Kidney glomerular epithelial cell (primary cell): ENCODE measurements at places on chromosomes 5 and 9.

- DNase-seq: no peak
Observed at GRCh38 chr5:150505041-150505511, 2.9 kb upstream of the NDST1 start.

DNA sequence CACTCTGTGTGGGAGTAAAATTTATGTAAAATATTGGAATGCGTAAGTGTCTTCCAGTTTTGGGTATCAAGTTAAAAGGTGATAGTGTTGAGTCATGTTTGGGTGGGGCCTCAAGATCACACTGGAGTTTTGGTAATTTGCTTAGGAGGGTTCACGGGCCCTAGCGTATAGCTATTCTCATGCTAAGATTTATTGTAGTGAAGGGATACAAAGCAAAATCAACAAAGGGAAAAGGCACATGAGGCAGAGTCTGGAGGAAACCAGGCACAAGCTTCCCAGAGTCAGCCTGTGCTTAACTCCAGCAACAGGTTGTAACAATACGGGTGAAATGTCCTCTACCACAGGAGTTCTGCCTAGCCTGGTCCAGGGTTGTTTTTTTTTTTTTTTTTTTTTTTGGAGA is 20.2 kb downstream of the HSPA4 start:
- no peak for DNase-seq

- DNase-seq: peak; percentile 47
Observed at GRCh38 chr9:38036359-38037084, 32.5 kb downstream of the SHB start.

DNA sequence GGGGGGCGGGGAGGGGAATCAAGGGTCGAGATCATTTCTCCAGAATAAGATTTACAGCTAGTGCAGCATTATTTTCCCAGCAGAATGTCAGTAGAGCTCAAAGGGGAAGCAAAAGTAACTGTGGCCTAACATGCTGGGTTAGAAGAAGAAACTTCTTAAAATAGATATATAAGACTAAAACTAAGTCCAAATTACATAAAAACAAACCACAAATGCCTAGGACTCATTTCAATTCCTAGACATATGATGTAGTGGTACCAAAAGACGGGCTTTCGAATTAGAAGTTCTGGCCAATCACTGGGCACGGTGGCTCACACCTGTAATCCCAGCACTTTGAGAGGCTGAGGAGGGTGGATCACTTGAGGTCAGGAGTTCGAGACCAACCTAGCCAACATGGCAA is 20.8 kb upstream of the MELK start:
- DNase-seq: no peak

DNA sequence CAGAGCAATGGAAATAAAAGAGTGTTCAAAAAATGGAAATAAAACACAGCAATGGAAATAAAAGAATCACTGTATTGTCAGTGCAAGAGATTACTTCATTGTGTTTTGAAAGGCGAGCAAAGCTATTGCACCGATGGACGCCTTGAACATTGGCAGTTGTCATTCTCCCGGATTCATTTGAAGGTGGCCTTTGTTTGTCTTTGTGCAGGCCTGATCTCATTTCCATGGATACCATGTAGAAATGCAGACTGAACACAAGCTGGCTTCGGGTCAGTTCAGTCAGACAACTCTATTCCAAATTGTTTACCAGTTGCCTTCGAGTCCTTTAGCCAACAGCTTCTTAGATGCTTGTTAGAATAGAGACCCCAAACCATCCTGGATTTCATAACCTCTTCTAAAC is 8.3 kb downstream of the ITGA2 start:
- no peak for DNase-seq

DNA sequence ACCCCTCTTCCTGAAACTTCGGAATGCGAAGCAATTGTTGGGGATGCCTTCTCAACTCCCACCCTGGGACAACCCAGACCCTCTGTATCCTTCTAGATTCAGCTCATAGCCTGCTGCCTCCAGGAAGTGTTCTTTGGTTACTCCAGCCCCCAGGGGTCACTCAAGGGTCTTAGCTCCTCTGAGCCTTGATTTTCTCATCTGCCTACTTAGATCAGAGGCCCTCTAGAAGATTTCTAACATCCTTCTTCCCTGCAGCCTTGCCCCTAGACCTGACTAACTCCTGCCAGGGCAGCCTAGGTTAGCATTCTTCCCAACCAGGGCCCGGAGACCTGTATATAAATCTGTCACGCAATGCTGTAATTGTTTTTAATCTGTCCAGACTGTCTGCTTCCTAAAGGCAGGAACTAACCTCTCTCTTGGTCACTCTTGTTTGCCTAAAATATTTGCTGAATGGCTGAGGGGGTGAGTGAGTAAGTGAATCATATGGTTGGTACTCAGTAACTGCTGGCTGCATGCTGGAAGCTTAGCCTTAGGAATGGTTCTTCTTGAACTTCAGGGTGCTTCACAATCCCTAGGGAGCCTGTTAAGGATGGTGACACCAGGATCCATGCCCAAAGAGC is 8.2 kb downstream of the GALNT10 start:
- peak; percentile 76 for DNase-seq

DNA sequence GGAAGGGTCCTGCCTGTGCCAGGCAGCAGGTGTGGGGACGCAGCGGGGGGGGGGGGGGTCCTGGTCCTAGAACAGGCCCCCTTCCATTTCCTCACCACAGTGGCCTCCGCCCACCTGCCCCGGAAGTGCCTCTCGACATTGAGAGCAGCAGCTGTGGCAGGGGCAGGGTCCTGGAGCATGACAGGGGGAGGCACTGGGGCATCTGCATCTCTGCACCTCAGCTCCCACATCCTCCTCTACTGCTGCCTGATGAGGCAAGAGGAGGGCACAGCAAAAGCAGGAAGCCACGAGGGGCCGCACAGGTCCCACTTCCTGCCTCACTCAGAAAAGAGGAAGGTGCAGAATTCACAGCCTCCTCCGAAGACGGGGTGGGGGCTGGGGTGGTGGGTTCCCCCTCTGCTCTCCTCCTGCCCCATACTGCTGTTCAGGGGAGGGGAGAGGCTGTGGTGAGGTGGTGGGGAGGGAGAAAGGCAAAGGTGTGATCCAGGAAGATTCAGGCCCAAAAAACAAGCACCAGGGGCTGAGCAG is 14.8 kb downstream of the AKNA start:
- peak; percentile 68 for DNase-seq

- no peak for DNase-seq
Observed at GRCh38 chr5:111998871-111999270, 241.9 kb upstream of the NREP start.

DNA sequence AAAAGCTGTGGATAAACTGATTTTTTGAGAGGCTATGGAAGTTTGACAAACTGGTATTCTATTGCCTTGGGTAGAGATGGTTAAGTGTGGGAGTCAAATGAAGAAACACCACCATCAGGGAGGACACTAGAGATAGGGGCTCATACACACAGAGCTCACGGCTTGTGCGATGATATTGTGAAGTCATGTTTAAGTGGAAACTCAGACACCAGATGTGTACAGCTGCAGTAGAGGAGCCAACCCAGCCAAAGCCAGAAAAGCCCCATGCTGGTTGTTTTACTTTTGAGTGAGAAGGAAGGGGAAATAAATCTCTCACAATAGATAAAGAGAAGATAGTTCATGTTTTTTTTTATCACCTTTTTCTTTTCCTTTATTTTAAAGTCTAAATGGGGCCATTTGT is 377.7 kb downstream of the DMRT2 start:
- no peak for DNase-seq

- DNase-seq: no peak
Observed at GRCh38 chr5:144304688-144305087, 134.0 kb downstream of the KCTD16 start.

DNA sequence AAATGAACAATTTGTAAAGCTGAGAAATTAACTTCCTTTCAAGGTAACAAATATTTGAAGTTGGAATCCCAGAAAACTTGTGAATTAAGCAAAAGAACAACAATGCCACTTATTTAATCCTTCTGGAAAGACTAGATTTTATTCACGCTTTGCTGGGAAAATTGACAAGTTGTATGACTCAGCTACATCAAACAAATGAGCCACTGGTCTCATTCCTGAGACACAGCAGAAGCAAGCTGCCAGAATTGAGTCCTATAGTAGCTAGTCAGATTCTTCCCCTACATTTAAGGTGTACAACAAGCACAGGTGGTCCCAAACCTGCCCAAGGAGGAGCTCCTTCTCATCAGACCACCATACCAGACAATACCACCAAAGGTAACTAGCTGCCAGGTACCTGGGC is 280.7 kb downstream of the SPOCK1 start:
- DNase-seq: no peak

DNA sequence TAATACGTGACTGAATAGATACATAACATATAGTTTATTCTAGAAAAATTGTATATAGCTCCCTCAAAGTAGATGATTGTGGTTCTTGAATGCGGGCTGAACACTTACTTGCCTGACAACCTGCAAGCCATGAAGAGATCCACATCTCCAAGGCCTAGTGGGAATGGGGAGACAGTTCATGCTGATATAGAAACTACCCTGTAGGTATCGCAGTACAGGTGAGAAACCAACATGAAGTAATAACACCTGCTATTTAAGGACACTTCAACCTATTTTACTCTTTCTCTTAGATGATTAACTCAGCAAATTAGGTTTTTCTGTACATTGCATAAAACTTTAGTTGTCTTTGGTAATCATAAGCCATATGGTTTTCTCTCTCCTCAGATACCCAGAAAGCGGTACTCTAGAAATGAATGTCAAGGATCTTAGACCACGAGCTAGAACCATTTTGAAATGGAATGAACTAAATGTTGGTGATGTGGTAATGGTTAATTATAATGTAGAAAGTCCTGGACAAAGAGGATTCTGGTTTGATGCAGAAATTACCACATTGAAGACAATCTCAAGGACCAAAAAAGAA is 47.3 kb downstream of the UHRF2 start:
- no peak for DNase-seq

- no peak for DNase-seq
Observed at GRCh38 chr5:178227929-178228328, 4.7 kb downstream of the PHYKPL start.
